ENCODE measurements at places on chromosomes 6 and 20. TPM values are rescaled to one million over a fixed set of nuclear protein-coding genes. Genes with fewer than 3 reads are reported as not detected.

CDH22 gene
- total RNA-seq, result 2.3 TPM

COL21A1 gene
- 54.3 TPM for total RNA-seq

FANCE gene
- 3.7 TPM for total RNA-seq

FAM162B gene
- 3.5 TPM for total RNA-seq

MUC21 gene
- not detected for total RNA-seq

WFDC12 gene
- not detected for total RNA-seq

C2 gene
- 9.7 TPM for total RNA-seq

ELOVL2 gene
- total RNA-seq, result 1.4 TPM

CFB gene
- 3.7 TPM for total RNA-seq

TGIF2 gene
- 5.8 TPM for total RNA-seq

GLP1R gene
- 7.5 TPM for total RNA-seq

UBE2J1 gene
- 13.1 TPM for total RNA-seq

SLC32A1 gene
- total RNA-seq, result not detected

GGTLC1 gene
- total RNA-seq, result not detected

PYGB gene
- 218 TPM for total RNA-seq

RHAG gene
- 0.44 TPM for total RNA-seq

MYH7B gene
- 253 TPM for total RNA-seq

LPA gene
- total RNA-seq, result not detected

LRRC73 gene
- 1.6 TPM for total RNA-seq

NKAIN4 gene
- not detected for total RNA-seq

C20orf204 gene
- total RNA-seq, result 0.55 TPM

SLC29A1 gene
- total RNA-seq, result 154 TPM

CDYL gene
- total RNA-seq, result 27.7 TPM

SLC22A16 gene
- total RNA-seq, result not detected

CRISP3 gene
- total RNA-seq, result not detected

TBXT gene
- not detected for total RNA-seq

TRIM10 gene
- not detected for total RNA-seq

RIPOR3 gene
- 6.5 TPM for total RNA-seq

LBP gene
- total RNA-seq, result 0.19 TPM

ABHD16B gene
- total RNA-seq, result not detected

PMEPA1 gene
- 36.4 TPM for total RNA-seq

SCRT2 gene
- total RNA-seq, result not detected

SLC26A8 gene
- not detected for total RNA-seq

TAAR6 gene
- total RNA-seq, result not detected

PNPLA1 gene
- total RNA-seq, result not detected

GNAS-AS1 gene
- 0.25 TPM for total RNA-seq

GPX5 gene
- not detected for total RNA-seq

RAET1L gene
- total RNA-seq, result not detected

SH3BGRL2 gene
- 5.8 TPM for total RNA-seq

SNAP25 gene
- 0.22 TPM for total RNA-seq

TBX18 gene
- total RNA-seq, result 3.5 TPM

FAM209A gene
- not detected for total RNA-seq
